ENCODE measurements at places on chromosomes 12 and 14.

GRCh38 chr14:59634617-59635016 is 58.0 kb upstream of the CCDC175 start:
- no peak for DNase-seq

GRCh38 chr14:104560586-104560945 is 19.0 kb upstream of the C14orf180 start:
- no peak for DNase-seq

- no peak for DNase-seq
These were observed 28.9 kb upstream of the TMEM179 start for GRCh38 chr14:104633276-104634137.

- DNase-seq, result no peak
These were observed 226.1 kb downstream of the ACSS3 start for GRCh38 chr12:81303935-81304334.

- DNase-seq, result no peak
These were observed 110.4 kb downstream of the ETV6 start for GRCh38 chr12:11759899-11760298.

Measured in choroid plexus epithelial cell (primary cell).